ENCODE measurements at places on chromosomes 5 and 9. TPM values are rescaled to one million over a fixed set of nuclear protein-coding genes. Genes with fewer than 3 reads are reported as not detected.

Gene EDIL3
- 41.5 TPM for polyA plus RNA-seq

Gene DPYSL3
- 159 TPM for polyA plus RNA-seq

Gene TMED9
- 80.3 TPM for polyA plus RNA-seq

Gene ABLIM3
- polyA plus RNA-seq: 1.9 TPM

Gene NR5A1
- 45.2 TPM for polyA plus RNA-seq

Gene PRRC2B
- 86.7 TPM for polyA plus RNA-seq

Gene GARIN3
- not detected for polyA plus RNA-seq

Data from ovary (tissue), 10 donors.